ENCODE measurements at places on chromosomes 6 and 20.
A peak's percentile ranks its signal among the peaks of the same experiment; 100 is the strongest.

DNA sequence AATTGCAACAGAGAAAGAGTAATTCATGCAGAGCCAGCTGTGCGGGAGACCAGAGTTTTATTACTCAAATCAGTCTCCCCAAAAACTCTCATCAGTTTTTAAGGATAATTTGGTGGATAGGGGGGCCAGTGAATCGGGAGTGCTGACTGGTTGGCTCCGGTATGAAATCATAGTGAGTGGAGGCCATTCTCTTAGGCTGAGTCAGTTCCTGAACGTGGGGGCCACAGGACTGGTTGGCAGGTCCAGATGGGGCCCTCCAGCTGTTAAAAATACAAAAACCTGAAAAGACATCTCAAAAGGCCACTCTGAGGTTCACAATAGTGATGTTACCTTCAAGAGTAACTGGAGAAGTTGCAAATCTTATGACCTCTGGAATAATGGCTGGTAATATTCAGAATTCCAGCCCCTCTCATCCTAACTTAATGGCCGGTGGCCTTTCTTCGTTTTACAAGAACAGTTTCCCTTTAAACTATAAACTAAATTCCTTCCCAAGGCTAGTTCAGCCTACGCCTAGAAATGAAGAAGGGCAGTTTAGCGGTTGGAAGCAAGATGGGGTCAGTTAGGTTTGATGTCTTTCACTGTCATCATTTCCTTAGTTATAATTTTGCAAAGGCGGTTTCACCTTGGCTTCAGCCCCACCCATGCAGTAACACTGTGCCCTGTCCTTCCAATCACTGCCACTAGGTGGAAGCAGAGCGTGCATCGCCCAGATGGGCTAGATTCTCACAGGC, 6.8 kb upstream of the MICA start:
- DNase-seq, result peak; percentile 83

- no peak for DNase-seq
Measured at GRCh38 chr6:138188278-138188941, 26.7 kb downstream of the ARFGEF3 start.

DNA sequence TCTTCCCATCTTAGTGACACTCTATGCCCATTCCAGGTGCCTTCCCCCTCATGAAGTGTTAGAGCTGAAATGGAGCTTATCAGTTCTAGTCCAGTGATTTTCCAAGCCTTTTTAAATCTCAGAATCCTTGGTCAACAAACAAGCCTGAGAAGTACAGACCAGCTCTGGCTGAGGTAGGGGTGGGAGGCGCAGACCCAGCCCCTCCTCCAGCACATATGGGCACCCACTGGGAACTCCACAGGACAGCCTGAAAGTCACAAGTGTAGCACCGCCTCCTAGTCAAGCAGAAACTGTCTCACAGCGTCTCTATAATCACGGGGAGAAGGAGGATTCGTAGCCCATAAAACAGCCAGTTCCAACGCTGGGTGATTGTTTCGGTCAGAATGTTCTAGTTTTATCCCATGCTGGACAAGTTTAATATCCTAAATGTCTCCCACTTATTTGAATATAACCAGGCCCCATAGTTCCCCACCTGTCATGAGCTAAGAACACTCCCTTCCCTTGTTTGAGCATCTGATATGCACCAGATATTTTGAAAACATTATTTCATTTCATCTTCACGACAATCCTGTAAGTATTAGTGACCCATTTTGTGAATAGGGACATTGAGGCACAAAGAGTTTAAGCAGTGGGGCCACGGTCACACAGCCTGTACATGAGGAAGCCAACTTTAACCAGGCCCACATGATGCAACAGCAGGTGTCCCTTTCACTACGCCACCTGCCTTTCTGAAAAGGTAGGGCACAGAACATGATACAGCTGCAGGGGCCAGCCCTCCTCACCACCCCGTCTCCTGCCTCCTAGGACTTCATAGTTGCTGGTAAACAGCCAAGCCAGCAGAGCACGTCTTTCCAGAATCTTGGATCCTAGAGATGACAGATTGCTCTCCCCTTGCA, 40.1 kb downstream of the TRAF3IP2 start:
- DNase-seq, result no peak

DNA sequence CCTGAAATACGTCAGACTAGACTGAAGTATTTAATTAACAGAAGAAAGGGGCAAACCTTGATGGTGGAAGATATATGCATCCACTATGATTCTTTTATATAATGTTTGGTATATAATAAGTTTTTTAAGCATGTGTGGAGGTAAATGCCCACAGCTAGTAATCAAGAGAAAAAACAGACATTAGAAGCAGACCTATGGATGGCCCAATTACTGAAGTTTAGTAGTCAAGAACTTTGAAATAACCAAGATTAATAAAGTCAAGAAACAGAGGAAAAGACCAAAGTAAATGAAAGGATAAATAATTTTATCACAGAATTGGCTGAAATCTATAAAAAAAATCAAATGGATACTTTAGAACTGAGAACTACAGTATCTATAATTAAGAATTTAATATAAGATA, 15.3 kb downstream of the TTI1 start:
- no peak for DNase-seq

DNA sequence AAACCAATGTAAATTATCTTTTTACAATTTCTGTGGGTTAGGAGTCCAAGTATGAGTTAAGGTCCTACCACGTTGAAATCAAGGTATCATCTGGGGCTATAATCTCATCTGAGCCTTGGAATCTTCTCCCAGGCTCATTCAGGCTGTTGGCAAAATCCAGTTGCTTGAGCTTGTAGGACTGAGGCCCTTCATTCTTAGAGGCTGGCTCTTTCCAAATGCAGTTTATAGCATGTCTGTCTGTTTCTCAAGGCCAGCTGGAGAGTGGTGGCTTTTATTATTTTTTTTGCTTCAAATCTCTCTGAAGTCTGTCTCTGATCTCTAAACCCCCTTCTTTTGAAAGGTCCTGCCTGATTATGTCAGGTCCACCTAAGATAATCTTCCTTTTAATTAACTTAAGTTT, 177.2 kb upstream of the ASCC3 start:
- no peak for DNase-seq

DNA sequence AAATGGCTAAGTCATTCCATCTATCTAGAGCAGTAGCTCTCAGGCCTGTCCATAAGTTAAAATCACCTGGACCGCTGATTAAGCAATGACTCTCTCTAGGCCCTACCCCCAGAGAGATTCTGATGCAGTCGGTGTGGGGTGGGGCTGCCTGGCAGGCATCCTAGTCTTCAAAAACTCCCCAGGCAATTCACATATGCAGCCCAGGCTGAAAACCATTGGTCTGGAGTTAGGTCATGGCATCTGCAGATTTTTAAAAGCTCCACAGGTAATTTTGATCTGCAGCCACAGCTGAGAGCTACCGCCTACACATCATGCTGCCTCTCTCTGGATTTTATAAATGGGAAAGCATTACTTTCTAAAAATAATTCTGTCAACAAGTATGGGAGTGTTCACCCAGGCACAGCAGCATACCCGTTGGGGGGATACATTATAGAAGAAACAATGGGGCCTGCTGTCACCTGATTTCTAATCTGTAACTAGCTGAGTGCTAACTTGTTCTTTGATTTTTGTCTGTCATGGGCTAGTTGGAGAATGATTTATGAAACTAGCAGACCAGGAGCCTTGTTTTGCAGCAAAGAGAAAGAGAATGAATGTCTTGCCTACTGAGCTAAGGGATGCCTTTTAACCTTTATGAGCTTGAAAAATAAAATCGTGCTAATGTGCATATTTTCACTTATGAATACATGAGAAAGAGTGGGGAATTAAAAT, 44.1 kb upstream of the ATXN1 start:
- no peak for DNase-seq
